ENCODE measurements at places on chromosomes 5 and 9. TPM values are rescaled to one million over a fixed set of nuclear protein-coding genes. Genes with fewer than 3 reads are reported as not detected.

NAIP gene
- total RNA-seq: 7.7 TPM

KIF12 gene
- total RNA-seq: not detected

HDAC3 gene
- 128 TPM for total RNA-seq

PCDHA9 gene
- not detected for total RNA-seq

FYB1 gene
- total RNA-seq: 71.9 TPM

EPB41L4A gene
- total RNA-seq: 12.7 TPM

NUTM2F gene
- not detected for total RNA-seq

DNA sequence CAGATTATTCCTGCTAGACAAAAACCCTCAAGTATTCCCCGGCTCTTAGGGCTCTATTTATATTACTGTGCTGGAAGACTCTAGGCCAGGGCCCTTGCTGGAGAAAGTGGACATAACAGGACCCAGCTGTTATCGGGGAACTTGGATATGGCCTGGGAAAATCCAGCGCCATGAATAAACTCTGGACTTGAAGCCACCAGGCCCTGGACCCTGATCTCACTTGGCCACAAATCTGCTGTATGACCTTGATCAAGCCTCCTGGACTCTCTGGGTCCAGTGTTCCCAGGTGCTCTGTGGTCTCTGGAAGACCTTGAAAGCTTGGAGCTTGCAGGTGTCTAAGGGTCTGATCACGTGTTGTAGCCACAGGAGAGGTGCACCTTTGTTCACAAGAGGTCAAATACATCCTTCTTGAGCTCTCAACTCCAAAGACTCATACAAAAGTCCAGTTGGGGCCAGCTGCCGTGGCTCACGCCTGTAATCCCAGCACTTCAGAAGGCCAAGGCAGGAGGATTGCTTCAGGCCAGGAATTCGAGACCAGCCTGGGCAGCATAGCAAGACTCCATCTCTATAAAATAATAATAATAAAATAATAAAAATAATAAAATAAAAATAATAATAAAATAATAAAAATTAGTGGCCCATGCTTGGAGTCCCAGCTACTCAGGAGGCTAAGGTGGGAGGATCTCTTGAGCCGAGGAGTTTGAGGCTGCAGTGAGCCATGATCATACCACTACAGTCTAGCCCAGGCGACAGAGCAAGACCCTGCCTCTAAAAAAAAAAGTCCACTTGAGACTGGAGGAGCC lies 26.5 kb downstream of the COL27A1 start:
- no peaks in the 10 kb centered on the region for H3K27me3 ChIP-seq
- DNase-seq: no peak
- H3K4me1 ChIP-seq: no peaks in the 10 kb centered on the region
- no peak overlapping the region for H3K4me3 ChIP-seq

- peaks cover 8% of the 10 kb centered on the region for H3K4me1 ChIP-seq
- DNase-seq: no peak
- H3K4me3 ChIP-seq: no peak overlapping the region
- no peaks in the 10 kb centered on the region for H3K27me3 ChIP-seq
- H3K27ac ChIP-seq: no peak overlapping the region
- no peaks in the 10 kb centered on the region for H3K36me3 ChIP-seq
Observed at GRCh38 chr5:135442431-135443160, 4.6 kb downstream of the DCANP1 start.

GRCh38 chr5:73786043-73786831 lies 160.2 kb downstream of the ARHGEF28 start:
- H3K27me3 ChIP-seq: no peaks in the 10 kb centered on the region
- no peak overlapping the region for H3K4me3 ChIP-seq
- no peaks in the 10 kb centered on the region for H3K36me3 ChIP-seq
- peaks cover under 1% of the 10 kb centered on the region for H3K4me1 ChIP-seq
- DNase-seq: no peak

DNA sequence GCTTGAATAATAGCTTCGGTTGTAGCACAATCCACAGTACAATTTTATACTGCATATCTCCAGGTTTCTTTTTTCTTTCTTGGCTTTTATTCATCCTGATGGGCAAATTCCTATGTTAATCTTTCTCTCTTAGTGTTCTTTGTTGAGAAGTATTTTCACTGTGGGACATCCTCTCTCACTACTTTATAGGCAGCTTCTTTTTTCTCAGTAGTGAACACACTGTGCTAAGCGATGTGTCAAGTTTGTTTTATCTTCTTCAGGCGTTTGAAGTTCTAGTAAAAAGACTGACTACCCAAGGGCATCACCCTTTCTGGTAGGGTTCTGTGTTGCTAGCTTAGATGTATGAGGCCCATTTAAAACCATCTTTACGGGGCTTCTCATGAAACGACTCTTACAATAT lies 182.1 kb downstream of the FAM170A start:
- H3K27ac ChIP-seq: no peak overlapping the region
- no peaks in the 10 kb centered on the region for H3K36me3 ChIP-seq
- H3K4me1 ChIP-seq: no peaks in the 10 kb centered on the region
- H3K27me3 ChIP-seq: no peaks in the 10 kb centered on the region
- no peak overlapping the region for H3K4me3 ChIP-seq

- H3K27me3 ChIP-seq: no peaks in the 10 kb centered on the region
- no peak overlapping the region for H3K4me3 ChIP-seq
- no peak for DNase-seq
- no peaks in the 10 kb centered on the region for H3K36me3 ChIP-seq
Observed at GRCh38 chr9:6780690-6781089, 22.9 kb downstream of the KDM4C start.

DNA sequence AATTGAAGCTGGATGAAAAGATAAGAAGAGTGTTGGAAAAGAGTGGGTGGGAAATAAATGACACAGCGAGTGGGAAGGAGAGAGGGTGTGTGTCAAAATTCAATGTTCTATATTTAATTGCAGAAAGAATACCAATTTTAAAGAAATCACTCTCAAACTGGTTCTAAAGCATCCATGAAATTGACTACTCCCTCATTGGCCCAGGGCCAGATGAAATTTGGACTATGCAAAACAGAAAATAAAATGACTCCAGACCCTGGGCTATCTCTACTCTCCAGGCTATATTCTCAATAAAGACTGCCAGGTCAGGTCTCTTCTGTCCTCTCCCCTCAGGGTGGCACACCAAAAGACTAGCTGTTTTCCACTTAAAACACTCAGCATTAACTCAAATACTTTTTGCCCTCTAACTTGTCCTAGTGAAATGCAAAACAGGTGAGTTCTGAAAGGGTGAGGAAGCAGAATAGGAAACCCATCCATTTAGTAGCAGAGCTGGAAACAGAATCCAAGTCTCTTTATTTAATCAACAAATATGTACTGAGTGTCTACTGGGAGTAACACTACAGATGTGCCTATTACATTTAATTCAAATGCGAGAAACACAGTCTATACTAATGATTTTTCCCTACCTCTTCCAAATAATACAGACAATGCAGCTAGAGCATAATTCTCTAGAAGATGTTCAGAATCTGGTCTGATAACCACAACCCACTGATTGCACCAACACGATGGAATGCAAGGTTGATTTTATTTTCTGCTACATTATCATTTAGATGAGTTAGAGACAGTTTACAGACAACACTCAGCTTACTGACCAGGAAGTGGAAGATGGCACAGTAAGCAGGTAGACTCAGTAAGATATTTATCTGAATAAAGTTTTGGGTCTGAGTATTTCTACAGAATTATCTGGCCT lies 42.1 kb downstream of the EFCAB9 start:
- no peaks in the 10 kb centered on the region for H3K27me3 ChIP-seq
- DNase-seq: no peak
- no peak overlapping the region for H3K4me3 ChIP-seq
- peaks cover 13% of the 10 kb centered on the region for H3K4me1 ChIP-seq
- H3K27ac ChIP-seq: no peak overlapping the region

GRCh38 chr5:69444127-69444754 lies 29.3 kb downstream of the MARVELD2 start:
- peaks cover 3% of the 10 kb centered on the region for H3K27me3 ChIP-seq
- H3K4me1 ChIP-seq: no peaks in the 10 kb centered on the region
- no peak overlapping the region for H3K4me3 ChIP-seq
- H3K36me3 ChIP-seq: no peaks in the 10 kb centered on the region

DNA sequence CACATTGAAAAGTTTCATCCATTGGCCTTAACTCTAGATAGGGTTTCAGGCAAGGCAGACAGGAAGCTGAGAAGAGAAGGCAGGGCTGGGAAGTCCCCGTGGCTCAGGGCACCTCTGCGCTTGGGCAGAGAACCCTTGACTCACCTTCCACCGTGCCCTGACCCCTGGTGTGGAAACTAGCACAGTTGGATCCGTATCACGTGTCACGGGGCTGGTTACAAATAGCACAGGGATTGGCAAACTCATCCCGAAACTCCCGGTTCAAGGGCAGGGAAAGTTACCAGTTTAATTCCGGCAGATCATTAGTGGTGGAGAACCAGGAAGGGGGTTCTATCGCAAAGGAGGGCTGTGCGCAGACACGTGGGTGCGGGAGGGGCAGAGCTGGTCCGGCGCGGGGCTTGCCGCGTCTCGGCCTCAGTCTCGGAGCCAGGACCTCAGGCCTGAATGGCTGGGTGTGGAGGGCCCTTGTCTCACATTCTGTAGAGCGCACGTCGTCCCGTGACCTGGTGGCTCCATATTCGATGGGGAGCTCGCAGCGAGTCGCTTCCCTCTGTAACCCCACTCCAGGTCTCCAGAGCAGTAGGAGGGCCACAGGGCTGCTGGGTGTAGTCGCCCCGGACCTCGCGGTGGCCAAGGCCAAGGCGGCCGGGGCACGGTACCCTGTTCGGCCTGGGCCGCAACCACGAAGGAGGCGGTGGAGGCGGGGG lies 771 bp upstream of the TMEM171 start:
- H3K4me1 ChIP-seq: peaks cover 30% of the 10 kb centered on the region
- no peak for DNase-seq
- H3K36me3 ChIP-seq: no peaks in the 10 kb centered on the region
- H3K27me3 ChIP-seq: peaks cover 16% of the 10 kb centered on the region
- peak overlapping the region; percentile 65 for H3K4me3 ChIP-seq

DNA sequence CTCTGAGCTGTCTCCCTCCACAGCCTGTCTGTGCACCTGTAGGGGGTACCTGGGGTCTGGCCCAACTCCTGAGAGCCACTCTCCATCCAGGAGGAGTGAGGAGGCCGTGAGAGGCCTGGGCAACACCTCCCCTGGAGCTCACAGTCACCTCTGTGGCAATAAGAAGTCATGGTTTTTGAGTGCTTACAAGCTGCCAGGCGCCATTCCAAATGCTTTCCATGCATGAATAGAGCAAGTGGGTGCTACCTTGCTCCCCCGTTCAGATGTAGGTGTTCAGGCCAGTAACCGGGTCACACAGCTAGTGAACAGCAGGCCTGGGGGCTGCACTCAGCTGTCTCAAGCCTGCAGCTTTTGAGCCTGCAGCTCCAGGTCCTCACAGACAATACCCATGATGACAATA lies 30.6 kb downstream of the CORO2A start:
- no peak for DNase-seq
- no peak overlapping the region for H3K4me3 ChIP-seq
- peaks cover 40% of the 10 kb centered on the region for H3K4me1 ChIP-seq
- no peaks in the 10 kb centered on the region for H3K27me3 ChIP-seq
- no peak overlapping the region for H3K27ac ChIP-seq

- H3K27ac ChIP-seq: no peak overlapping the region
- no peak overlapping the region for H3K4me3 ChIP-seq
- H3K27me3 ChIP-seq: no peaks in the 10 kb centered on the region
Observed at GRCh38 chr9:8643464-8643863, 843.9 kb upstream of the DMAC1 start.

DNA sequence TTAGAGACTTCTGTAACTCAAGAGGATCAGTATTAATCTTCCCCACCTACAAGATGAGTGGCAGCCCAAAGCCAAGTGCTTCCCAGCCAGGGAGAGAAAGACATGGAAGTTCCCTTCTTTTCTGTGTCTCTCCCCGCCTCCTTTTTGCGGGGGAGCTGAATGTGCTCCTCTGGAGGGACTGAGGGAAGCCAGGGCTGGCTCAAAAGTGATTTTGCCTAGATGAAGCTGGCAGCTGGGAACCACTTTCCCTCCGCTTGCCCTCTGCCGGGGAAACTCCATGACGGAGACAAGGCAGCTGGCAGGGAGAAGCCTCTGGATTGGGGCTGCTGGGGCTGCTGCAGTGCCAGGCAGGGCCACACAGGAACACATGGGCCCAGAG lies 24.4 kb downstream of the EGR1 start:
- H3K4me1 ChIP-seq: peaks cover 8% of the 10 kb centered on the region
- no peak for DNase-seq

DNA sequence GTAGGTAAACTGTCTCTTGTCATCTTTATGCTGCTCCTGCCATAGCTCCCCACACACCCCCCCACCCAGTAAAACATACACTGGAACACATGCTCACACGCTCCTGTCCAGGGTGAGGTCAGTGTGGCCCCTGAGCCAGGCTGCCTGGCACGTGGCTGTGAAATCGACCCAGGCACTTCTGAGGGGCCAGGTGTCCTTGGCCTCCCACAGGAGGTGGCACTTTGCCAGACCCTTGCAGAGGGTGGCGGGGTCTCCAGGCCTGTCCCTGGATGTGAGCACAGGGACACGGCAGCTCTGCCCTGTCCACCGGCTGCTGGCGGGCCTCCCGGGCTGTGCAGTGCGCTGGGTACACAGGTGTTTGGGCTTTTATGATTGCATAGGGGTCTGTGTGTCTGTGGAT lies 10.0 kb upstream of the CRB2 start:
- H3K27ac ChIP-seq: no peak overlapping the region
- H3K4me1 ChIP-seq: peaks cover 5% of the 10 kb centered on the region
- peaks cover 7% of the 10 kb centered on the region for H3K27me3 ChIP-seq
- no peaks in the 10 kb centered on the region for H3K36me3 ChIP-seq

All from natural killer cell treated with Interleukin-12 subunit alpha and Interleukin-12 subunit beta and Interleukin-15 and Interleukin-18, amount 100 ng/mL, for 72 hours (primary cell).